ENCODE measurements at places on chromosomes 4 and X.

DNA sequence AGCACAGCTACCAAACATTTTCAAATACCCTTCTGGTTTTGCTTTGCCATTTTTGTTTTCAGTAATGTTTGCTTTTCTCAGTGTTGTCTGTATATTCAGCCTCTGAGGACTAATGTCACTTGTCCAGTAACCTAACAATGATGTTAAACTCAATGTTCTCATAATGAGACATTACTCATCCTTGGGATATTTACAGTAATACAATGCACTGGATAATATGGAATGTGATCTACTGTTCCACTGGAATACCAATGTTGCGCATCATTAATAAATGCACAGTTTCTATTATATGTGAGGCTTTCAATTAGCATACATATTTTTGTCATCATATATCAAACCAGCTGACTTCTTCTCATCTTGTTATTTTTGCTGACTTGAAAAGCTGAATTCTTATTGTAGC lies 259.1 kb downstream of the SH2D1A start:
- no peak for DNase-seq

- no peak for DNase-seq
Measured at GRCh38 chr4:22233230-22233629, 282.6 kb downstream of the ADGRA3 start.

DNA sequence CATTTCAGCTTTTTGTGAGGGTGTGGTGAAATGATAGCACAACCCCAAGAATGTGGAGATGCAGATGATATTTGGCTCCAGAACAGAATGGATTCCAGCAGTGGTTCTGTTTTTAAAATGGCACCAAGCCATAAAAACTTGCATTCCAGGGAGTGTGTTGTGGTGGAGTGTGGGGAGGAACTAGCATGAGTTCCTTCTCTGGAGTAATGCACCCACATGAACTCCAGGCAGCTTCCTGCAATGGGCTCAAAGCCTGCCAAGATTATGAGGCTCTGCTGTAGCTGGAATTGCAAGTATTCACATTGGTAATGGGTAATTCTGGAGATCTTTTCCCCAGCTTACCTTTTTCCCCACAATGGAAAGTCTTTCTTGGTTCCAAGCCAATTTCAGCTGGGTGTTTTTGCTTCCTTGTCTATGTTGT lies 161.4 kb downstream of the RAB28 start:
- DNase-seq: no peak

GRCh38 chr4:150078041-150078578 lies at the start of gene DCLK2:
Gene DCLK2, plus strand, starts transcription at chr4:150078445. Its CDS starts 583 bp downstream, at chr4:150079028.
- peak; percentile 69 for DNase-seq

- DNase-seq: no peak
Measured at GRCh38 chr4:4631150-4631549, 89.3 kb upstream of the STX18 start.

All from A172 (cell line).